ENCODE measurements at places on chromosomes 2 and 18. TPM values are rescaled to one million over a fixed set of nuclear protein-coding genes. Genes with fewer than 3 reads are reported as not detected.

The MC5R gene
- not detected for total RNA-seq

The UGT1A5 gene
- not detected for total RNA-seq

The MDH1B gene
- 0.65 TPM for total RNA-seq

The DSEL gene
- 0.15 TPM for total RNA-seq

The PFN4 gene
- not detected for total RNA-seq

The RAB10 gene
- total RNA-seq: 152 TPM

The LINC00305 gene
- not detected for total RNA-seq

The G6PC2 gene
- total RNA-seq: not detected

The NR4A2 gene
- 34.7 TPM for total RNA-seq

The GKN1 gene
- total RNA-seq: not detected
